ENCODE measurements at places on chromosomes 7 and 10. TPM values are rescaled to one million over a fixed set of nuclear protein-coding genes. Genes with fewer than 3 reads are reported as not detected.

GRCh38 chr10:120607710-120608703 is 151.0 kb downstream of the PLPP4 start:
- no peak for DNase-seq

GRCh38 chr10:32007026-32007425 is 49.2 kb downstream of the KIF5B start:
- DNase-seq, result no peak

GRCh38 chr10:121680879-121681655 is 82.8 kb upstream of the FGFR2 start:
- no peak for DNase-seq

DNA sequence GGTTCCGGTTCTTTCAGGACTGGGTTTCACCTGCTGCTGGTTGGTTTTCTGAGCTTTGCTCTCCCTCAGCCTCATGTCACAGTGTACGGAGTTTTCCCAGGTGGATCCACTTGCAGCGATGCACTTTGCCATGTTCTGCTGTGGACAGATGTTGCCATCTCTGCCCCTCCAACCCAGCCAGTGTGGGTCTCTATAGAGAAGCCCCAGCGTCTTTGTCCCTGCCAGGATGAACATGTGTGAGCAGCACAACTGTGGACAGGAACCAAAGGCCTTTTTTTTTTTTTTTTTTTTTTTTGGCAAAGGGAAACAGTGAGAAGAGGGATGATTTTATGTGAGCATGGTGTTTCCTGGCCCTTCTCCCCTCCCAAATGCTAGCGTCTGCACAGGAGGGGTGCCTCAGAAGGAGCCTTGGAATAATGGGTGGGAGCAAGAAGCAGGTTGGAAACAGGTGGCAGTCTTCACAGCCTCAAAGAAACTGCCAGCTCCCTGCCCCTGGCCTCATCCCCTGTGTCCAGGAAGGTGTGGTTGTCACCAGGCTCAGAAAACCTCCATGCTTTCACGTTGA is 106.5 kb downstream of the RPS24 start:
- DNase-seq, result no peak

- DNase-seq, result no peak
These were observed 1.8 kb upstream of the KIF20B start for GRCh38 chr10:89699581-89700064.

DNA sequence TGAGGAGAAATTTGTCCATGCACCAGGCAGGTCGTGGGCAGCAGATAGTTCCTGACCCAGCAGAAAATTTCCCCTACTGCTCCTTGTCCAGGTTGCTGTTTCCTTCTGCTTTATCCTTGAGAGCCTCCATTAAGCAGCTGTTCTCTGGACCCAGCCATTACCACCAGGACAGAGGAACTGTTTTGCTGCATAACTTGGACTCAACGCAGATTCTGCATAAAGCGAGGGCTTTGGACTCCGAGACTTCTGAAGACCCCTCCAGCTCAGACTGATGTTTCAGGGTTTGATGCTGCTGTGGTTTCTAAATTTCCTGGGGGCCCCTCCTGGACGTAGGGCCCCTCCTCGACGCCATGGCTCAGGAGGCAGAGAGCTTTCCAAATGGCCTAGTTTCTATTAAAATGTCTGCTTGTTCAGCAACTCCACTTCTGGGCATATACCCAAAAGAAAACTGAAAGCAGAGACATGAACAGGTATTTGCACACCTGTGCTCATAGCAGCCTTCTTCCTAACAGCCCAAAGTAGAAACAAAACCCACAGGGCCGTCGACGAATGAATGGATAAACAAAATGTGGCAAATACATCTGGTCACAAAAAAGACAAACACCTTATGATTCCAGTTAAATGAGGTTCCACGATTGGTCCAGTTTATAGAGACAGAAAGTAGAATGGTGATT is 28.3 kb upstream of the LMTK2 start:
- DNase-seq, result no peak

DNA sequence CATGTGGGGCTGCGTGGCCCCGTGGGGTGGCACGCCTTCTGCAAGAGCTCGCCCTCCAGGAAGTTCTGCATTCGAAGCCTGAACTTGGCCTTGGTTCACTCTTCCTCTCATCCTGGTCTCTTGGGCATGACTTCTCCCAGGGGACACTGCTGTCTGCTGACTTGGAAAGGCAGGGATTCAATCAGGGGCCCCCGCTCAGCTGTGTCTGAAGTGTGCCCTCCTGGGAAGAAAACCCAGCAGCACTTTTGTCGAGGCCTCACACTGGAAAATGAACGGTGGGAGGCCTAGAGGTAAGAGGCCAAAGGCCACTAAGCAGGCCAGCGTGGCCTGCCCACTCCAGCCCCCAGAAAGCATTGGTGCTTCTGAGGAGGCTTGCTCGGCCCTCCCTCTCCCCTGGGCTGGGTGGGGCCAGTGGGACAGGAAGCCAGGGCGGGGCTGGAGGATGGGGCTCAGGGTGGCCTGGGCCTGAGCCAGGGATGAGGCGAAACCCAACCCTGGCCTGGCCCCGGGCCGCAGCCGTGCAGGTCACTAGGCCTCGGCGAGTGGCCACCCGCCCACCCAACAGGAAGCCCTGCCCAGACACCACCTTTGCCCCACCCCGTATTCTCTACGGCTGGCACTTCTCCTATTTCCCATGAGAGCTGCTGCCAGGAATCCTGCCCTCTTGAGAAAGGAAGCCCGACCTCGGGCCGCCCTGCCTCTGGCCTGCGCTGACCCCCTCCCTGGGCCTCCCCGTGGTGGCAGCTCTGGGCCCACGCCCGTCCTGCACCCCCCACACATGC is 81.1 kb downstream of the ZMIZ1 start:
- peak; percentile 68 for DNase-seq

GRCh38 chr10:114458955-114459354 is 54.7 kb upstream of the AFAP1L2 start:
- DNase-seq, result peak; percentile 57

GRCh38 chr7:158024351-158024715 is 563.3 kb downstream of the PTPRN2 start:
- DNase-seq, result no peak

DNA sequence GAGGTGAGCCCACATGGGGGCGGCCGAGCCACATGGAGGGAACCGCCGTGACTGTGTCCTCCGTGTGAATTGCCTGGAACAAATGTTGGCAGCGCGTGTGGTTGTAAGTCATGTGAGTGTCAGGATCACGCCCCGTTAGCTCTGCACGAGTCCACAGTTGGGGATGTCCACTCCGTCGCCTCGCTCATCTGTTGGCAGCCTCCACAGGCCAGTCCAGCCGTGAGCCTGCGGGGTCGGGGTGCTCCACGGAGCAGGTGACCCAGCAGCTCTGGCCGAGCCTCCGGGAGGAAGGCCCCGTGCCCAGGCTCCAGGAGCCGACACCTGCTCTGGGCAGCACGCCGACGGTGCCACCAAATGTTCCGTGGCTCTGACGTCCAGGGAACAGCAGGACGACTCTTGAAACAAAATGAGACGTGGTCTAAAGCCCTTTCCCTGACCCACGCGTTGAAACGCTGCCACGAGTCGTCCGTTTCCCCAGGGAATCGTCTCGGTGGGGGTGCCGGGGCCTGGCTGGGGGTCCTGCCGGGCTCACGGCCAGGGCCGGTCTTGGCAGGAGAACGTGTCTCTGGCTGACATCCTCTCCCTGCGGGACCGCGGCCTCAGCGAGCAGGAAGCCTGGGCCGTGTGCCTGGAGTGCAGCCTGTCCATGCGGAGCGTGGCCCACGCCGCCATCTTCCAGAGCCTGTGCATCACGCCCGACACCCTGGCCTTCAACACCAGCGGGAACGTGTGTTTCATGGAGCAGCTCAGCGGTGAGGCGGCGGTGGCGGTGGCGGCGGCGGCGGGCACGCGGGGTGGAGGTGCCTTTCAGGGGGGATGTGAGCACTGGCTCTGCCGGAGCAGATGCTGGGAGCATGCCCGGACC is 7.0 kb downstream of the KNDC1 start:
- no peak for DNase-seq

DNA sequence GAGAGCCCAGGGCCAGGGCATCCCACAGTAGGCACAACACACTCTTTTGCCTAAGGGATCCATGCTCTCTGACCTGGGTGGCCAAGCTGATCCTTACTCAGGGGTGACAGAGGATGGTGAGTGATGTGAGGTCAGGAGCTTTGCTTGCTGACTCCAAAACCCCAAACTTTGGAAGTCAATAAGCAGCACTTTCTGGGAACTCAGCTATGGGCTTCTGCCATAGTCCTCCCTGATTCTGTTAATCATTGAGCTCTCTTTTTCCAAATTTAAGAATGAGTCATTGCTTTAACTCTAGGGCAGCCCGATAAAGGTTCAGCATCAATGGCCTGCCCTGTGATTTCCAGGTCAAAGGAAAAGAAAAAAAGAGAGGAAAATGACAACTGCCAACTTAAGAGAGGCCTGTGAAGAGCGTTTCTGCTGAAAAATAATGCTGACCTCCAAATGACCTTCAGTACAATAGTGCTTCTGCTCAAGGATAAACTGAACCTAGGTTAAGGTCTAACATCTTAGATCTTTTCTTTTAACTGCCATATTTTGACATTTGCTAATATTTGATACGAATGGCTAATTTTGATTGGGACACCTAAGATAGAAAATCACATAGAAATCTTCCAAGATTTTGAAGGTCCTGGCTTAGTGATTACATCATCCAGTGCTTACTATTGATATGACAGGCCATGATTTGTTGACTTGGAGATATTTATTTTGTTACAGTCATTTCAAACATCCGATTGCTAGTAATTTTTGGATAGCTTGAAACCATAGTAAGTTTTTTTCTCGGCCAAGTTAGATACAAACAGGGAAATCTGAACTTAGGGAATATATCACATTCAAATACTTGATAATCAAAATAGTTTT is 20.8 kb upstream of the RELN start:
- DNase-seq, result no peak

DNA sequence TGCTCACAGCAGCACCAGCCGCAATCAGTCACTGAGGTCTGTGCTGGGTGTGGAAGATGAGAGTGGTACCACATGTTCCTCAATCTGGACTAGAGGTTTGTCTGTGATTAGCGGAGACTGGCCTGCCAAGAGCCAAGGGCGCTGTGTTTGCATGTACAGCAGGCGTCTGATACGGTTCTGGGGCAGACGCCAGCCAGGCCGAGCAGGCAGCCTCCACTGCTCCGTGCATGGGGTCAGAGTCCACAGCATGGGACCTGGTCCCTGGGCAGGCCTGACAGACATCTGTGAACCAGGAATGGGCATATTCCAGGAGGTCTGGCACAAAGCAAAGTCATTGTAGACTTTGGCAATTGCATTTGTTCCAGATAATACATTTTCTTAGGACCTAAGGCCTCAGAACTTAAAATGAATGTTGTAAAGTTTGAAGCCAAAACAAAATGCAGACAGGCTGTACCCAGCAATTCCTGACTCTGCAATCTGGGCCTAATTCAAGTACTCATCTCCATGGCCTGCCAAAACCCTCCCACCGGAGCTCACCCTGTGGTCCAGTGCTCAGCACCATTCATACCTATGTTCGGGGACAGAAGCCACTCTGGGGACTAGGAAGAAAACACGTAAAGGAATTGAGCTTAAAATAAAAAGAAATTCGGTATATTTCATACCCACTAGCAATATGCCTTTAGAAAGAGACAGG is 50.0 kb upstream of the FAM20C start:
- DNase-seq, result no peak

DNA sequence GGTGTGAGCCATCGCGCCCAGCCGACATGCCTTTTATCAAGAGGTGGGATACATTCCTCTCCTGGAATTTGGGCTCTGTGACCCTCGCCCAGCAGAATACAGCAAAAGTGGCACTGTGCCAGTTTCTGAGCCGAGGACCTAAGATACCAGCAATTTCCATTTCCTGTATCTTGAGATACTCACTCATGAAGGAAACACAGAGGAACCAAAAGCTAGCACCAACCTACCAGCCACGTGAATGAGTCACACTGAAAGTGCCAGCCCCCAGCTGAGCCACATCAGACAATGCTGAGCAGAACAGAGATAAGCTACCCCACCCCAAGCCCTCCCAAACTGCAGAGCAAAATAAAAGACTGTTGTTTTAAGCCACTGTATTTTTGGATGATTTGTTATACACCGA is 56.3 kb downstream of the CACUL1 start:
- peak; percentile 91 for DNase-seq

GRCh38 chr10:78320506-78320905 is 286.8 kb downstream of the RPS24 start:
- no peak for DNase-seq

DNA sequence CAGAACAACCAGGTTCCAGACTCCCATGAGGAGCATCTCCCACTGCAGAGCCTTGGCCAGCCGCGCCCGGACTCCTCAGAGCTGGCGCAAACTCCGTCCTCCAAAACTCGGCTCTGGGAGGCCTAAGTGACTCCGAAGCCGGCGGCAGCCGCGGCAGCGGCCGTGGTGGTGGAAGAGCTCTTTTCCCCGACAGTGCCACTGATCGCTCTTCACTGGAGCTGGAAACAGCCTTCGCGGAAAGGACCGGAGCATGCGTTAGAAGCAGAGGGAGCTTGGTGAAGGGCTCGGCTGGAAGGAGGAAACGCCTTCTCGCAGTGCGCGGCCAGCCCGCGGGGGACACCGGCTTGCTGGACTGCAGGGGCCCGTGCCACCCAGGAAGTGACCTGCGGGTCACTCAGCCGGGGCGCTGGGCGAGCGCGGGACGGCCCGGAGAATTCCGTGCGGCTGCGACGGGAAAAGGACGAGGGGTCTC is 5.0 kb upstream of the HOXA13 start:
- no peak for DNase-seq

DNA sequence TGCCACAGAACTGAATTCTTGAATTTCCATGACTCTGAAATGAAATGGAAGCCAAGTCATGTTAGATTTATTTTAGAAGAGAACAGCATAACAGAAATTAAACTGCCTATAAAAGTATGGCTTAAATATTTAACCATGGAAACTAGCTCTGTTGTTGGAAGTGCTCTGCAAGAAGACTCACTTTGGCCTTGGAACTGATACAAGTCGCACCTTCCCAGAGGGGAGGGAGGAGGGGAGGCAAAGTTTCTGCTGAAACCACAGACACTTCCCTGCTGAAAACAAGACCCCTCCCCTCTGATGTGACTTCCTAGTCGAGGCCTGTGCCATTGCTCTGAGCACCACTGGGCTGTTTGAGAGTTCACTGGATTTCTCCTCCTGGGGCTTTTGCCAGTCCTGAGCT is 72.1 kb downstream of the OR13A1 start:
- no peak for DNase-seq

- DNase-seq, result no peak
These were observed 123.8 kb downstream of the TEX36 start for GRCh38 chr10:125559210-125559609.

DNA sequence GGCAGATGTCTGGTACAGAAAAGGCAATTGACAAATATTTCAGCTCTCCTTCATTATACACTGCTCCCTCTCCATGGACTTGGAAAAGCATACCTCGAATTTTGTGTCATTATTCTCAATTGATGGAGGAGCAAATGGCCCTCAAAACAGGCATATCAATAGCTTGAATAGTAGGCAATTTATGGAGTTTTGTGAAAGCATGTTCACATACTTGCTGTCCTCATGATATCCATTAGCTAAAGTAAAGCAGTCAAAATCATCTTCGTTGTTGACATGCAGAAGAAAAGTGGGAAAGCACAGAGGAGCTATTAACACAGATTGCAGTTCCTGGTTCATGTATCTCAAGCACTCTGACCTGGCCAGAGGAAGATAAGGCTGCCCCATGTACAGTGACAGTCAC is 472.8 kb downstream of the CCSER2 start:
- DNase-seq, result no peak

The HOXA2 gene
- not detected for total RNA-seq

The NPFFR1 gene
- total RNA-seq, result 0.02 TPM

The BAG3 gene
- 28.1 TPM for total RNA-seq

The OR2A42 gene
- total RNA-seq, result not detected

The SH2D4B gene
- total RNA-seq, result 0.12 TPM

The GPR85 gene
- total RNA-seq, result not detected

The CLDN4 gene
- total RNA-seq, result 0.14 TPM

The NEUROG3 gene
- not detected for total RNA-seq

The SLC13A4 gene
- not detected for total RNA-seq

The TMEM273 gene
- total RNA-seq, result 106 TPM

The SPDYE8 gene
- not detected for total RNA-seq

The ZNF804B gene
- not detected for total RNA-seq

The ASIC3 gene
- total RNA-seq, result 7.6 TPM

Data from activated CD4-positive, alpha-beta memory T cell treated with anti-CD3 and anti-CD28 coated beads for 36 hours (primary cell).